Stimulated activated CD4-positive, alpha-beta T cell treated with anti-CD3 and anti-CD28 coated beads, Interleukin-15, amount 100 ng/mL, for 24 hours (primary cell): ENCODE measurements at places on chromosomes 12 and 14.

- no peak for DNase-seq
Measured at GRCh38 chr14:29918981-29919380, 8.7 kb downstream of the PRKD1 start.

DNA sequence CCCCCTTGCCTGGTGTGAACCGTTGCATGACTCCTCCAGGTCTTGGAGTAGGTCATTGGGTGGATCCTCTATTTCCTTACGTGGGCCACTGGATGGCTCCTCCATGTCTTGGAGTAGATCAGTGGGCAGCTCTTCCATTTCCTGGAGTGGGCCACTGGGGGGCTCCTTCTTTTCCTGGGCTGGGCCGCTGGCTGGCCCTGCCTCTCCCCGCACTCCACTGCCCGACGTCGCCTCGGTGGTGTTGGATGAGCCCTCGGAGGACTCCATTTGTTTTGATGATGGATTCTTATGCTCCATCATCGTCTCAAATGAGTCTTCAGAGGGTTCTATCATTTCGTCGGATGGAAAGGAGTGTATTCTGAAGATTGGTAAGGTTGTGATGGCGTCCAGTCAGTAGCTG lies 19.1 kb downstream of the RTL1 start:
- DNase-seq = no peak

DNA sequence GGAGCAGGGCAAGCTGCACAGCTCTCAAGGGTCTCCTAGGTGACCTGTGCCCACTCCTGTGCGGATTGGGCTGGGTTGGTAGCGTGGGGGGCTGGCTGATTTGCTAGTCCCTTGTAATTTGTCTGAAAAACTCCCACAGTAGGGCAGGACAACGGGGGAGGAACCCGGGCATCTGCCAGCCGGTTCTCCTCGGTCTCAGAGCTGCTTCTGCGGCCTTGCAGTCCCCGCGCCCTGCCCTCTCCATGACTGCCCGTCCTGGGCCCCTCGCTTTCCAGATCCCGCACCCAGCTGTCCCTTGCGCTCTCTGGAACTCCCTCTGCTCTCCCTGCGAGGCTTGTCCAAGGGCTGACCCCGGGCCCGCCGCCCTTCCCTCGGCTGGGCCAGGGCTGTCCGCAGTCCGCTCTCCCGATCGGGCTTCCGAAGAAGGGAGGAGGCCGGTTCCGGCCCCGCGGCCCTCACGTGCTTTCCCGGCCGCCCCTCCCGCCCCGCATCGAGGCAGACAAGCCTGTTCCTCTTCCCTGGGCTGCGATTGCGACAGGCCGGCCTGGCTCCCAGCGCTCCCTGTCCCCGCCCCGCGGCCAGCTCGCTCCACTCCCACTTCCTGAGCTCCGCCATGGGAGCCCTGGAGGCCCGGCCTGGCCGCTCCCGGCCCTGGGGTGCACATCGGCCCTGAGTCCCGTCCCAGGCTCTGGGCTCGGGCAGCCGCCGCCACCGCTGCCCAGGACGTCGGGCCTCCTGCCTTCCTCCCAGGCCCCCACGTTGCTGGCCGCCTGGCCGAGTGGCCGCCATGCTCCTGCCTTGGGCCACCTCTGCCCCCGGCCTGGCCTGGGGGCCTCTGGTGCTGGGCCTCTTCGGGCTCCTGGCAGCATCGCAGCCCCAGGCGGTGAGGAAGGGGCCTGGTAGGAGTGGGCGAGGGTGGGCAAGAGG lies at the start of gene LTBR:
Gene LTBR, plus strand, starts transcription at position 591 of the 927 bp plus-strand sequence. Its CDS starts 197 bp downstream, at position 788.
- peak; percentile 47 for DNase-seq

DNA sequence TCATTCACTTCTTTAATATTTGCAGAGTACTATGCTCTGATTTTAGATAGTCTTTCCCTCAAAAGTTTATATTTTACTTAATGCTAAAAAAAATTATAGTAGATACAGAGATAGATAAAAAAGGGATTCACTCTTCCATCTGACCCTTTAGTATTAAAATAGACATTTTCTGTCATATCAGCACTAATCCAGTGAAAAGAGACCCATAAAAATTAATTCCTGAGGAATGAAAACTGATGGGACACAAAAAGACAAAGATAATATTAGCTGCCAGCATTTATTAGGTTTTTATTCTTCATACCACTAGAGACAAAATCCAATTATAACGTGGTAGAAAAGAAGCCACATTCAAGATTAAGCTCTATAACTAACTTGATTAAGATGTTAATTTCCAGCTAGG lies 45.3 kb downstream of the SOS2 start:
- no peak for DNase-seq

- no peak for DNase-seq
Measured at GRCh38 chr12:105878964-105879363, 259.8 kb downstream of the NUAK1 start.

DNA sequence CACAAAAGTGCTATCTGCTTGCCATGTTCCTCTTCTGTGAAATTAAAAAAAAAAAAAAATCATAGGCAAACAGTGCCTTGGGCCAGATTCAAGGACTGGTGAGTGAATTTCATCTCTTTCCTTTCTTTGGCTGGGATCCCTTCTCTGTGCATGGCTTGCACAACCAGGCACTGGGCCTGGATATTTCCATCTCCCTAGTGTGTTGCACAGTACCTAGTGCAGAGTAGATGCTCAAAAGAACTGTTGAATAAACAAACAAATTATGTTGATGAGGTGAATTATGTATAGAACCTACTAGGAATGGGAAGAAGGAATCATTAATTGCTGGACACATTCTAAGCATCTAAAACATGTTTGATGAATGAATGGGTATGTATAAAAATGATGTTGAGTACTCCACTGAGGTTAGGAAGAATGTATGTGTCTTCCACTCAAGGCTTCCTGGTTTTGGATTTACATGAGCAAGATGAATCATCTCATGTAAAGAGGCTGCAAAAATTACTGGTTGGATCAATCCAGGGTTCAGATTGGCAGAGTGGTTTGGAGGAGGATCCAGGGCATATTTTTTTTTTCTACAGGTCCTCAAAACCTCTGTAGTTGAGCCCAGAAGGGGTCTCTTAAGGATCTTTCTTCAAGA lies 93.2 kb downstream of the EMP1 start:
- DNase-seq = no peak
